ENCODE measurements at places on chromosomes 4 and X.

DNA sequence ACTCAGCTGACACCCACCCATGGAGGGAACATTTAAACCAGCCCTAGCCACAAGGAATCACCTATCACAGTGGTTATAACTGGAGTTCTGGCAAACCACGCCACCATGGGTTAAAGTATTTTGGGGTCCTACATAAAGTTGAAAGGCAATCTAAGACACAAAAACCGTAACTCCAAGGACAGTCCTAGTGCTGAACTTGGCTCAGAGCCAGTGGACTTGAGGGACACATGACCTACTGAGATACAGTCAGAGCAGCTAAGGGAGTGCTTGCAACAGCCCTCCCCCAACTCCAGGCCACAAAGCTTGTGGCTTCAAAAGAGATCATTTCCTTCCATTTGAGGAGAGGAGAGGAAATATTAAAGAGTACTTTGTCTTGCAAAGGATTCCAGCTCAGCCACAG, 300.5 kb downstream of the FGF13 start:
- no peak for DNase-seq

- DNase-seq: no peak
Observed at GRCh38 chrX:81355436-81355835, 153.5 kb downstream of the SH3BGRL start.

- no peak for DNase-seq
Observed at GRCh38 chr4:86243750-86244149, 116.1 kb downstream of the MAPK10 start.

DNA sequence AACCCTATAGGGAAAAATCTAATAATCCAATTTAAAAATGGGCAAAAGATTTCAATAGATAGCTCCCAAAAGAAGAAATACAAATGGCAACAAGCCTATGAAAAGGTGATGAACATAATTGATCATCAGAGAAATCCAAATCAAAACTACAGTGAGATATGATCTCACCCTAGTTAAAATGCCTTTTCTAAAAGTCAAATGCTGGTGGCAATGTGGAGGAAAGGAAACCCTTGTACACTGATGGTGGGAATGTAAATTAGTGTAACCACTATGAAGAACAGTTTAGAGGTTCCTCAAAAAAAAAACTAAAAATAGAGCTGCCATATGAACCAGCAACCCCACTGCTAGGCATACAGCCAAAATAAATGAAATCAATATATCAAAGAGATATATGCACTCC, 44.5 kb downstream of the STPG2 start:
- DNase-seq: no peak

DNA sequence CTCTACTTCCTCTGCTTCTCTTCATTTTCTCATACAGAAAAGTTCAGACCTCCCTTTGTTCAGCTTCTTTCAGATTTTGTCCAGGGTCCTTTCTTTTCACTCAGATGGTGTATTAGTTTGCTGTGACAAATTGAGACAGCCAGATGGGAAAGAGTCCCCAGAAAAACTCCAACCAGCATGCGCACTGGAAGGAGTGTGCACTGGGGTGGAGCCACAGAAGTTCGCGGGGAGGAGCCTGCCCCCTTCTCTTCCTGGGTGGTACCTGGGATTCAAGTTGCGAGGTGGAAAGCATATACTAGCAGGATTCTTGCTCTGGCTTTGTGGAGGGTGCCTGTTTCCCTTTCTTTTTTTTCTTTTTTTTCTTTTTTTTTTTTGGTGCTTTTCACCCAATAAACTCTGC, 51.6 kb downstream of the SMIM20 start:
- DNase-seq: no peak

DNA sequence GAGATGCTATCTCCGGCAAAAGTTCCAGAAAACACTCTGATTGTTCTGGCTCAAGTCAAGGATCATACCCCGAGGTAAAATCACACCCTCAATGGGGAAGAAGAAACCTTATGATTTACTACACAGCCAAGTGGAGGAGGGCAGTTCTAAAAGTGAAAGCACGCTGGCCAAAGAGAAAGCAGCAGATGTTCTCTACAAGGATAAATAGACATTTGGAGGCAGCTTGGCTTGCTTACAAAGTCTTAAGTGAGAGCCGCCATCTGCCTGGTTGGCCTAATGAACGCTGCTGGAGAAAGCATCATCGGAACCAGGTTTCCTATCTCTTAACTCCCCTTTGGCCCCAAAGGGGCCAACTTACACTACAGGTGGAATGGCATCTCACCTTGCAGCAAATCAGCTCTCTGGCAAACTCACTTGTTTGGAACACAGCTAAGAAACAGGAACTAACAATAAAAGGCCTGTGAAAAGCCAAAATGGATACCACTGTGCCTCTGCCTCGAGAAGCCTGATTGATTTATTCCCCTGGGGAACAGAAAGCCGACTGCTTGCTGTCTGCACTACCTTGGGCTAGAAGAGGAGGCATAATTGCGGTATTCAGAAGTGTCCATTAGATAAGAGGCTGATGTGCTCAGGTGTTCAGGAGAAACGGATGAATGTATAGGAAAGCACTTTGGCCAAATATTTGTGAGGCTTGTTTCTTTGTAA, 22.8 kb downstream of the FRAS1 start:
- DNase-seq: no peak

- DNase-seq: no peak
Observed at GRCh38 chrX:34406580-34406979, 250.5 kb downstream of the TMEM47 start.

- DNase-seq: no peak
Observed at GRCh38 chr4:101331017-101331416, 16.3 kb downstream of the PPP3CA start.

- DNase-seq: no peak
Observed at GRCh38 chr4:132956962-132957361, 192.1 kb upstream of the PCDH10 start.

- DNase-seq: no peak
Observed at GRCh38 chrX:129636175-129636681, 18.5 kb downstream of the APLN start.

GRCh38 chrX:130262231-130262630, 6.5 kb downstream of the ZNF280C start:
- no peak for DNase-seq

All from NCI-H1105 treated with DMSO at 0.1 percent for 48 hours (cell line).